ENCODE measurements at places on chromosomes 4 and X.

DNA sequence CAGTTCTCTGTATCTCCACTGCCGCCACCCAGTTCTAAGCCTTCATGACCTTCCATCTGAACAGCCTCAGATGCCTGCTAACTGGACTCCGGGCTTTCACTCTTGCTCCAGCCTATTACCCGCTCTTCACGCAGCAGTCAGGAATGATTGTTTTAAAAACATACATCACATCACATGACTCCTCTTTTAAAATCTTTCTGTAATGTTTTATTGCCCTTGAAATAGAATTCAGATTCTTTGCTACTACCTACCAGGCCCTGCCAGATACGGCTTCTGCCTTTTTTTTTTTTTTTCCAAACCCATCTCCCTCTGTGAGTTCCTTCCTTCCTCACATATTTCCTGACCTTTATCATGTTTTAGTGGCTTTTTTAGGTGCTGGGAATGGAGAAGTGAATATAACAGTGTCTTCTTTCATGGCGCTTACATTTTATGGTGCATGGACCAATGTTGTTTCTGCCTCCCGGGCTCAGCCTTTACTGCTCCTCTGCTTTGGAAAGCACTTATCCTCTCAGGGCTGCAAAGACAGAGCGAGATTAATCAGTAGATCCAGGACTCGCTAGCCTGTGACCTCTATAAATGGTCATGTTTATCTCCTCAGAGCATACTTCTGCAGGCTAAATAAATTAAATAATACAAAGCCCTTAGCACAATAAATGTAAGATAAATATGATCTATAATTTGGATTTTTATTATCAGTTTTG, 58.0 kb downstream of the FBXO8 start:
- no peak for DNase-seq

DNA sequence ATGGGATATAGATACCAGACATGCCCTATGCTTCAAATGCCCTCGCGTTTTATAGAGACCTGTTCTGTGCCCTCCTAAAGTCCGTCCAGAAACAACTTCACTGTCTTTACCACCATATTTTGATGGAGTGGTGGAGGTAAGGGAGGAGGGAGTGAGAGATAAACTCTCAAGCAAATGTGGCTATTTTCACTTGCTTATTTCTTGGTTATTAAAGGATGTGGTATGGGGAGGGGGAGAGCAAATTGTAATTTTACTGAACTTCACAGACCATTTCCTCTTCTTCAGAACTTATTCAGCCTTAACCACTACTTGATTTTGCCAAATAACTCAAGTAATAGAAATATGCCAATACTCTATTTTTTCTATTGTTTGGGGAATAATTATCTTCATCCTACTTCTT, 31.5 kb downstream of the GPR174 start:
- no peak for DNase-seq

GRCh38 chr4:25401066-25401465, 24.0 kb downstream of the ANAPC4 start:
- no peak for DNase-seq

DNA sequence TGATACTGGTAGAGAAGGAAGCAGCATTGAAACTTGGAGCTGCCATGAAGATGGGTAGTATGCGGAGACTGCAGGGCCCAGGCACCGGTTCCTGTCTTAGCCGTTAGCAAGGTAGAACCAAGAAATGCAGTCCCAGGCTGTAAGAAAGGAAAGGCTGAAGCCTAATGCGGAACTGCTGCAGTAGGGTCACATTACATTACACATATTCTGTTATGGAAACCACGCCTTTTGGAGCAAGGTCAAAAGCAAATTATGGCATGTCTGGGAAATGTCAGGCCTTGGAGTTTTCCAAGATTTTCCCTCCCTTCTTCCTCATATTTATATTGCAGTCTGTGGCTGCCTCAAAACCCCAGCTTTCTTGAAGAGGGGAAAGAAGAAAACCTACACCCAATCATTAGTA, 204.8 kb upstream of the RASGEF1B start:
- DNase-seq: no peak

GRCh38 chrX:75228854-75229253, 45.0 kb upstream of the UPRT start:
- no peak for DNase-seq

GRCh38 chrX:13587786-13588477, 18.5 kb downstream of the EGFL6 start:
- DNase-seq: no peak

DNA sequence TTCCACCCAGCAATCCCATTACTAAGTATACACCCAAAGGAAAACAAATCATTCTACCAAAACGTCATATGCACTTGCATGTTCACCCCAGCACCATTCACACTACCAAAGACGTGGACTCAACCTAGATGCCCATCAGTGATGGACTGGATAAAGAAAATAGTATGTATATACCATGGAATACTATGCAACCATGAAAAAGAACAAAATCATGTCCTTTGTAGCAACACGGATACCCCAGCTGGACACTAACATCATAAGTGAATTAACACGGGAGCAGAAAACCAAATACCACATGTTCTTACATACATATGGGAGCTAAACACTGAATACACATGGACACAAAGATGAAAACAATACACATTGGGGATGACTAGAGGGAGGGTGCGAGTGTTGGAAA, 309.1 kb upstream of the KLF3 start:
- DNase-seq: no peak

DNA sequence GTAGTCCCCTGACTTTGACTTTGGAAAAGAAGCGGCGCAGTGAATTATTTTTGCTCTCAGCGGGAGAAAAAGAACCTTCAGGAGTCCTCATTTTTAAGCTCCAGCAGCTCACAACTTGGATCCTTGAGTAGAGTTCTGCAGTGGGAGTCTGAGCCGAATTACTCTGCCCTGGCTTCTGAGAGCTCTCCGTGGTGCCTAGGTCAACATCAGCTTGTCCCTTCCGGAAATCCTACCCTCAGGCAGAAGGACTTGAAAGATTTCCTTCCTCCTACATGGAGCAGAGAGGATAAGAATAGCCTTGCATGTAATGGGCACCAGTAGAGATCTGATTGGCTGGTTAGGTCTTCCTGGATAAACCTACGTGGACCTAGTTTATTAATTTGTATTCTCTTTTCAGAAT, 549.7 kb upstream of the TENM3 start:
- no peak for DNase-seq

DNA sequence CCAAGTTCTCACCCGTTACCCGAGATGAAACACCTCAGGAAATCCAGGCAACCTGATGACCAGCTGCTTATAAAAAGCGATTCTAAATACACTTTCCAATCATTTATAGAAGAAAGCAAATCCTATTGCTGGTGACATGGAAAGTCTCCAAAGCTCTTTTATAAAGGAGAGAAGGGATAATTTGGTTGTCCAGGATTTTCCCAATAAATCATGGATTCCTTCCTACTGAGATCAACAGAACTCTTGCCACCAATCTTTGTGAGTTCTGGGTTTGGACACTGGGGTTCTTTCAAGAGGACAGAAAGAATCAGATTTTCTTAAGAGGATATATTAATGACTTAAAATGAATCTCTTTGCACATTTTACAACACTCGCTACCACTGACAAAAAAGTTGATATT, 24.7 kb upstream of the SOD3 start:
- no peak for DNase-seq

DNA sequence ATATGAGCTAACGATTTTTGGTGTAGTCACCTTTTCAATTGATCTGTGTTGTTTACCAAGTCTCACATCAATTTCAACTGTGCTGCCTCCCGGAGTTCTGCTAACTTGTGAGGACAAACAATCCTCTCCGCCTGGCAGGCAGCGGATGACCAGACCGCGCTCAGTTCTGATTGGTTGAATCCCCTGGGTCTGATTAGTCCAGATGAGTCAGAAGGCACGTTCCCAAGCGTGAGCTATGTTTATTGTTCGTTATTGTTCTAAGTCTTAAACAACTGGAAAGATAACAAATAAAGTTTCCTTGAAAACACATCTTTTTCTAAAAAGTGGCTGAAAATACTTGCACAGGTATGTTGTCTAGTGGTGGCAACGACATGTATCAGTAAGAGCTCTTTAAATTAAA, 37.9 kb upstream of the TRPC3 start:
- DNase-seq: no peak

DNA sequence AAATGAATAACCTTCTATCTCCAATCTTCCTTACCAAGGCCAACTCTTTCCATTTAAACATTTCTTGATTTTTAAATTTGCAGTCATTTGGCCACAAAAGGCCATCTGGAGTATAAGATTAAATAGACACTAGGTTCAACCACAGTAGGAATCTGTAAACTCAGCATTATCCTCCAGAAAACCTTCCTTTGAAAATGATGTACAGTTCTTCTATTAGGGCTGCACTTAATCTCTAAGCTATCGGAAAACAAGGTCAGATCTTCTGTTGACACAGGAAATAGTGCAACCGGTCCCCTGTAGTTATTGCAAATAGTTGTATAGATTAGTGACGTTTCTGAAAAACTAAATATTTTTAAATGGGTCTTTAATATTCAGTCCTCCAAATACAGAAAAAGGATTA, 359.0 kb upstream of the ATOH1 start:
- DNase-seq: no peak

- no peak for DNase-seq
Measured at GRCh38 chr4:174739576-174739975, 89.5 kb downstream of the GLRA3 start.

All from activated CD8-positive, alpha-beta memory T cell treated with anti-CD3 and anti-CD28 coated beads for 24 hours (primary cell).